ENCODE measurements at places on chromosomes 2 and 18.

DNA sequence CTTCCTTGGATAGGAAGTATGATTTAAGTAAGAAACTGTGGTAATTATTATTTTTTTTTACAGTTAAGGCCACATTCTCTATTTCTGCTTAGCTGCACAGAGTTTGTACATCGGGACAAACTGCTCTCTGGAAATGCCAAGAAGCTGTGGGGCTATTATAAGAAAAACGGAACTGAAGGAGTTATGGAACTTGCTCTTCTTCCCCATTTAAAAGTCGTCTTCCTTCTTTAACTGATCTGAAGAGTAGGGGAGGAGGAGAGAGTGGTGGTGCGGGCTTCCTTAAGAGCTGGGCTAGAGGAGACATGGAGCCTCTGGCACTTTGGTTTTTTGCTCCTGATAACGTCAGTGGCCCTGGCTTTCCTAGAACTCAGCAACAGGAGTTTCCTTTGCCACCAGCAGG lies 54.4 kb downstream of the RAB31 start:
- no peak for DNase-seq

DNA sequence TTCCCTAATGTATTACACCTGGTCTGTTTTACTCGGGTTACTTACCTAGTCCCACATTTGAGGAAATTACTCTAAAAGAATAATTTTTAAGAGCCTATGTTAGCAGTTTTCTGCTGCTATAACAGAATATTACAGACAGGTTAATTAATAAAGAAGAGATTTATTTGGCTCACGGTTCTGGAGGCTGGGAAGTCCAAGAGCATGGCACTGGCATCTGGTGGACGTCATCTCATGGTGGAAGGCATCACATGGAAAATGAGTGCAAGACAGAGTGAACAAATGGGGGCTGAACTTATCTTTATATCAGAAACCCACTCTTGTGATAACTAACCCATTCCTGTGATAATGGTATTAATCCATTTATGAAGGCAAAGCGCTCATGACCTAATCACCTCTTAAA lies 12.8 kb upstream of the GLS start:
- no peak for DNase-seq

DNA sequence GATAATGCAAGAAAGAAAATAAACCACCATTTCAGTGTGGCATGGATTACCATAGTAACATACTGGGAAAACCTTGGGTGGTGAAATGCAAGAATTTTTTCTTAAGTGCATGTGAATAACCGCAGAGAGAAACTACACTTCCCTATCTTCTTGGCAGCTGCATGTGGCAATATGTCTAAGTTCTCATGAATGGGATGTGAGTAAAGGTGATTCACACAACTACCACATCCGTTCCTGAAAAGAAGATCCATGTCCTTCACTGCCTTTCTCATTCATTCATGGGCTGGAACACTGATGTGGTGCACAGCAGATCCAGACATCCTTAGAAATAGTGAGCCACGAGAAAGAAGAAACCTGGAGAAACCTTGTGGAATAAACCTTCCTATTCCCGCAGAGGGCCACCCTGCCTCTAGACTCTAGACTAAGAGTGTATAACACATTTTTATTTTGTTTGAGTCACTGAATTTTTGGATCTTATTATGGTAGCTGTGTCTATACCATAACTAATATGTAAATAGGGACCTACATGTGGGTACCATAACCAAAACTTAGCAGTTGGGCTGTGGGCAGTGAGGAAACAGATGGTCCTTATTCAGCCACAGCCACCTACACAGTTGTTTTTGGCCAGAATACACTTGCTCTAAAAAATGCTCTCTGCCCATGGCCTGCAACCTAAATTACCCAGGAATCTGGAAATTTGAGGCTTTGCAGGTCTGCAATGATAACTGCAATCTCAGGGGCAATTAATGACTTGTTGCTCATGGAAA lies 573.3 kb downstream of the LRP1B start:
- DNase-seq: peak; percentile 96

- no peak for DNase-seq
These were observed 131.7 kb upstream of the CDH20 start for GRCh38 chr18:61201511-61201910.

DNA sequence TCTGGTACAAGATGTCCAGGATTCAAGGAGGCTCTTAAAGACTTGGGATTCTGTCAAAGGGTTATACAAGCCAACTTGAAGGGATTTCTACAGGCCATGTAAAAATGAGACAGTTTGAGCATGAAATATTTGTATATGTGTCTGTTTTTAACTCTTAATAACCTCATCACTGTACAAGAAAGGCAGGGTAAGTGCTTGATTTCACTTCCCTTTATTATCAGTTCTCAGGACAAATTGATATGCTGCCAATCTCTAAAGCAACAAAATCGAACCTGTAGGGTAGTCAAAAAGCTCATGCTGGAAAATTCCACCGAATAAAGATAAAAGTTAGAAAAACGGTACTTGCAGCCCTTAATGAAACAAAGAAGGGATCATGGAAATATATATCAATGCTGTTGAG lies 14.1 kb downstream of the COPS8 start:
- DNase-seq: no peak

DNA sequence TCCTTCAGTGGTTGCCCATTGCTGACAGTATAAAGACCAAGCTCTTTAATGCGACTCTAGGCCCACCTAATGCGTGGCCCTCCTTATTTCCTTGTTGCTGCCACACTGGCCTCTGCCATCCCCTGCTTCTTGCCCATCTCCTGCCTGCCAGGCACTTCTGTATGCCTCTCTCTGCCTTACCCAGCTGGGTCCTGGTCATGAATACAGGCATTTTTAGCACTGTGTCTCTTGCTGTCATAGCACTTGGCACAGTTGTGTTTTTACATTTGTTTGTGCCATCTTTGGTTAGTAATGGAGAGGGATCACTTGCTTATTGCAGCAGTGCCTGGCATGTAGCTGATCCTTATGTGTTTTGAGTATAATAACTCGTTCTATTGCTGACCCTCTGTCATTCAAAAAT lies 38.7 kb downstream of the MAP4K4 start:
- no peak for DNase-seq

GRCh38 chr18:715626-716025 lies 3.2 kb upstream of the ENOSF1 start:
- no peak for DNase-seq

DNA sequence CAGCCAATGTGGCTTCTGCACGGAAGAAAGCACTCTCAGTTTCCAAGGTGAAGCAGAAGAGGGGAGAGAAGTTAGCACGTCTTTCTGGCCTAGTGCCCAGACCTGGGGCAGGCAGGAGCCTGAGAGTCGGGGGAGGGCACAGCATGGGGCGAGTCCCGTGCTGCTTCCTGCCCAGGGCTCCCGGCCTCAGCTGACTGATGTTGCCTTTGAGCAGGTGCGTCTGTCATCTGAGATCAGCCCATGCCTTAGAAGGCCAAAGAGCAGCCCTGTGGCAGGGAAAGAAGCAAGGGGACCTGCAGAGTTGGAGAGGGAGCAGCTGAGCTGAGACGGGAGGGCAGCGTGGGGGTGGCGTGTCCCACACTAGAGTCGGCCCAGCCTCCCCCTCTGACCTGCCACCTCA lies 3.3 kb downstream of the KCNIP3 start:
- no peak for DNase-seq

GRCh38 chr2:103174711-103175110 lies 412.9 kb downstream of the TMEM182 start:
- no peak for DNase-seq

GRCh38 chr2:231399046-231399852 lies 3.7 kb downstream of the B3GNT7 start:
- no peak for DNase-seq

DNA sequence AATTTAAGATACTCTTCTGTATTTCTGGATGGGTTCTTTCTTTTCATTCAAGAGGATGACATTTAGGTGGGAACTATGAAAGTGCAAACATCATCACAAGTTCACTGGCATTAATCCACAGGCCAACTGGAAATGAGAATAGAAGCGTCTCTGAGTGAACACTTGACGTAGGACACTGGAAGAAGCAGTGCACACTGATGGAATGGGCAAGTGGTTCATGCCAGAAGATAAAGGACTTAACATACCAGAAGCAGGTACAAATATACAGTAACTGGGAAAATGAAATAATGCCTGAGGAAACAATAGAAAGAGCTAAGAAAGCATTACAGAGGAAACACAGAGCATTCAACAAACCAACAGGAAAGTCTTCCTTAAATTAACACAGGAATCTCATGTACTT lies 120.9 kb upstream of the CCDC195 start:
- no peak for DNase-seq

GRCh38 chr2:196452758-196453157 lies 186.8 kb upstream of the CCDC150 start:
- DNase-seq: no peak

DNA sequence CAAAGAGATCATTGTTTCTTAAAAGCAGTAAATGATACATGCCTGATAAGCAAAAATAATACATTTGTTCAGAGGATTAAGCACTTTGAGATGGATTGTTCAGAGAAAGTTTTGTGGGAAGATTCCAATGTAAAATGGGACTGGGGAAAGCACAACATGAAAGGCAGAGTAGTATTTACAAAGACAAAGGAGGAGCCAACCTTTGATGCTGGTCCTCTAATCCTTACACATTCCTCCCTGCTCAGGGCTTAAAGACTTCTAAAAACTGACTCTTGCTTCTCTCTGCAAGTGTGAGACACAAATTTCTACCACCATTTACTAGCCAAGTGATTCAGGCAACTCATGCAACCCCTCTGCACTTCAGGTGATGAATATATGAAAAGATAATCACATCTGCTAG lies 47.2 kb upstream of the REG3G start:
- DNase-seq: no peak

GRCh38 chr2:109173311-109174171 lies 44.5 kb downstream of the SH3RF3 start:
- no peak for DNase-seq

- no peak for DNase-seq
These were observed 18.5 kb upstream of the NFE2L2 start for GRCh38 chr2:177282787-177283572.

DNA sequence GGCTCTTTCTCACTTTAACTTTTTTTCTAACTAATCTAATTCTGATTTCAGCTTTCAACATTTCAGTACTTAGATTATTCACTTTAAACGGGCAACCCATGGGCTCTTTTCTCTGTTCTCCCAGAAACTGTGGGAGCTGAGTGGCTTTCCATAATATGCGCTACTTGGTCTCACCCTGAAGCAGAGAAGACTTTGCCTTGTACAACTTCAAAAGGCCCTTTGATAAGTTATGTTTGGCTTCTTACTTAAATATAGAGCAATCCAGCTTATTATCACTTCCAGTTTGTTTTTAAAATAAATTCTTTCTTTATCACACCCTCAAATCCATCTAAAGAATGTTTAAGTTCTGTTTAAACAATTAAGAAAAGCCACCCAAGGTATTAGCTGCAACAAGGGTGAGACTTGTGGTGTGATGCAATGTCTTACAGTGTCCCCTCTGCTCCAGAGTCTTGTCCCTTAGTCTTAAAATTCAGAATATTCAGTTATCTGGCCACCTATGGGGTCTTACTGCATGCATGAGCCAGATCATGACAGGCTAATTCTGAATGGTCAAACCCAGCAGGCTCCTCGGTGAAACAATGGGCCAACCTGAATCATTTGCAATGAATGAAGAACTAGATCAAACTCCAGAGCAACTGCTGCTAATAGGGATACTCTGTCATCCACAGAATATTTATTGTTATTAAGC lies 38.8 kb downstream of the GCG start:
- DNase-seq: no peak

GRCh38 chr2:23645230-23645808 lies 260.3 kb downstream of the KLHL29 start:
- no peak for DNase-seq

GRCh38 chr2:22076454-22076853 lies 952.7 kb downstream of the TDRD15 start:
- DNase-seq: no peak

DNA sequence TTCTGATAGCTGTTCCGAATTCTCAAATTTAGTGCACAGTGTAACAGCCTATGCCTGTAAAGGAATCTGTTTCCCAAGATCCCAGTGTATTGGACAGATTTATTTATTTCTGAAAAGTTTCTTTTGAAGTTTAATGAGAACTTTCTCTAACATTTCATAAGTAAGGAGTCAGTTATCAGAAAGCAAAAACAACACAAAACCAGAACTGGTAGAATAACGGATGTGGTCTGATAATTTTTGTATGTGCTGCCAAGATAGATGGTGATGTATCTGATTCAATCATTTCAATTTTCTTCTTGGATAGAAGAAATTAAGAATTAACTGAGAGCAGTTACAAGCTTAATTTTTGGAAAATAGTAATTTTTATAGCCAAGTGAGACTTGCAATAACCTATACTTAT lies 374.3 kb downstream of the SOCS6 start:
- DNase-seq: no peak
